ENCODE measurements at places on chromosomes 5 and 9. TPM values are rescaled to one million over a fixed set of nuclear protein-coding genes. Genes with fewer than 3 reads are reported as not detected.

The GPR151 gene
- total RNA-seq, result not detected

The SOWAHA gene
- 0.16 TPM for total RNA-seq

The DPYSL3 gene
- 31.6 TPM for total RNA-seq

The CTSV gene
- total RNA-seq, result not detected

The TEK gene
- 14.3 TPM for total RNA-seq

The PDCD1LG2 gene
- total RNA-seq, result 7.3 TPM

The DNAI1 gene
- total RNA-seq, result not detected

The ZNF483 gene
- 5.1 TPM for total RNA-seq

The PFN3 gene
- total RNA-seq, result not detected

The FOXD4L4 gene
- 0.44 TPM for total RNA-seq

The CCDC152 gene
- total RNA-seq, result 5.4 TPM

The TRIM7 gene
- 6.6 TPM for total RNA-seq

All from subcutaneous adipose tissue (tissue), 4 donors.